Hematopoietic multipotent progenitor cell treated with erythropoietin and hydrocortisone succinate and interleukin-3 and kit ligand, for 4 days (in vitro differentiated cells): ENCODE measurements at places on chromosomes 1 and 21.

DNA sequence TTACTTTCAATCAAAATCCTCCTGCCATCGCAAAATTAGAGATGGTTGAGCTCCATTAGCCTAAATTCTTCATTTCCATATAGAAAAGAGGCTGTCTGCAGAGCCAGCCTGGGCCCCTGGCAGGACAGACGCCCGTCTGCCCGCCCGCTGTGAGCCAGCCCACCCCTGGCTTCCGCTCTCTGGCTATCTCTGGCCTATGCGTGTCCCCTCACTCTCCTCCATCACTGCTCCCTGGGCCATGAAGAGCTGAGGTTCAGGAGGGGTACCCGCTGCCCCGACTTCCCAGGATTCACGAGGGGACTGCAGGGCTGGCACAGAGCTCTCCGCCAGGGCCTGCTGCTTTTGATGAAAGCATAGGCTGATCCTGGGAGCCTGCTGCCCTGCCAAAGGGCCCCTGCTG, 117.6 kb downstream of the CASZ1 start:
- DNase-seq = no peak

- DNase-seq = peak; percentile 15
Observed at GRCh38 chr1:218350035-218350525, 4.9 kb downstream of the TGFB2 start.

DNA sequence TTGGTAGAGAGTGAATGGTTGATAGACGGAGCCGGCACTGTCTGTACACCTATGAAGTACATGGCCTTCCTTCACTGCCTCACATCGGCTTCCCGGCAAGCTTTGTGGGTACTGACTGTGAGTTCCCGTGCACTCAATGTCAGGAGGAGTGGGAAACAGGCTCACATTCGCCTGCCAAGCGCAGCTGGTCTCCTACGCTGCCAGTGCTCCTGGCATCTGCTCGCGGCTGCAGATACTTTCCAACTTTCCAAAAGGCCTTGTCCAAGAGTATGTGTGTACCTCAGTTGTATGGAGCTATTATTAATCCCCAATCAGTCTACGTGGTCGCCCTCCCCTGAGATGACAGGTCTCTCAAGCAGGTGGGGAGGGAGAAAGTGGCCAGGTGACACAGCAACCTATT, 180.8 kb downstream of the ZSCAN20 start:
- DNase-seq = no peak

- no peak for DNase-seq
Observed at GRCh38 chr1:212797681-212798080, 6.0 kb downstream of the TATDN3 start.

GRCh38 chr1:233269656-233270055, 25.9 kb downstream of the PCNX2 start:
- no peak for DNase-seq

DNA sequence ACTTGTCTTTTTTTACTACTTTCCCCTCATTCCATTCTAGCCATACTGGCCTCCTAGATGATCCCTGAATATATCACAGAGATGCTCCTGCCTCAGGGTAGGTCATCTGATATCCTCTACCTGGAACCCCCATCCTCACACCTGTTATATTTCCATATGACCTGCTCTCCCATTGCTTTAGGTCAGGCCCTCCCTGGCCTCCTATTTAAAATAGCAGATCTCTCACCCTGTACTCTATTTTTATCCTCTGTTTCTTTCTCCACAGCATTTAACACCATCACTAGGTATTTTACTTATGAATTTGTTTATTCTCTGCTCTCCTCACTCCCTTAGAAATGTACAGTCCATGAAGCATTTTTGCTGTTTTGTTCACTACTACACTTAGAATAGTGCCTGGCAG, 13.6 kb downstream of the PIK3R3 start:
- DNase-seq = no peak

DNA sequence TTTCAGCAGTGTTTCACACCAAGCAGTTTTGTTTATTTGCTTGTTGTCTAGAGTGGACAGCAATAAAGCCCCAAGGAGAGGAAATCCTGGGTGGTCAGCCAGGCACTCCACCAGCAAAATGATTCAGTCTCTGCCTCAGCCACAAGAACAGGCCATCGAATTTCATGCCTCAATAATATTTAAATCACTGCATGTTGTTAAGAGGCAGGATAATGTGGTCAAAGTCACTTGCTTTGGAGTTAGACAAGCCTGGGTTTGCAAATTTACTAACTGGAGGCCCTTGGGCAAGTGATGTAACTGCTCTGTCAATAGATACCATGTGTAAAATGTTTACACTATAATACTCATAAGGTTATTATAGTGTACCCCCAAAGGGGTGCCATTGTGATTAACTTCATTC, 349.6 kb downstream of the LMO4 start:
- DNase-seq = no peak

- DNase-seq = no peak
Observed at GRCh38 chr1:178011864-178012503, 42.1 kb upstream of the SEC16B start.

GRCh38 chr1:156128308-156128653, 13.8 kb downstream of the LMNA start:
- DNase-seq = no peak

- DNase-seq = no peak
Observed at GRCh38 chr1:186514367-186514766, 53.5 kb upstream of the PDC start.

DNA sequence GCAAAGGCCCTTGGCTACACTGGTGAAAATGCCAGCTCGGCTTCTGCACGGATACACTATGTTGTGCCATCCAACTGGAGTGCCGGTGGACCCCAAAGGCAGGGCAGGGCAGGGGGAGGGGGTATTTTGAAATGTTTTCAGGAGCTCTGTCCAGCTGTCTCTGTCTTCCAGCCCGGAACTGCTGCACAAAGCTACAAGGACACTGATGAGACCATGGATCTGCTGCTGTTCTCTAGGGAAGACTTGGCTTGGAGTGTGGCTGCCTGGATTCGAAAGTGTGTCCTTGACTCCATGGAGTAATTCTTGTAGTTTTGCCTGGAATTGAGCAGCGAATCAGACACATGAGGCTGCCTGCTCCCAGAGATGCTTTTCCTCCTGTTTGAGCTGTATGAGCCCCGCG, 42.4 kb downstream of the TTC39A start:
- no peak for DNase-seq

DNA sequence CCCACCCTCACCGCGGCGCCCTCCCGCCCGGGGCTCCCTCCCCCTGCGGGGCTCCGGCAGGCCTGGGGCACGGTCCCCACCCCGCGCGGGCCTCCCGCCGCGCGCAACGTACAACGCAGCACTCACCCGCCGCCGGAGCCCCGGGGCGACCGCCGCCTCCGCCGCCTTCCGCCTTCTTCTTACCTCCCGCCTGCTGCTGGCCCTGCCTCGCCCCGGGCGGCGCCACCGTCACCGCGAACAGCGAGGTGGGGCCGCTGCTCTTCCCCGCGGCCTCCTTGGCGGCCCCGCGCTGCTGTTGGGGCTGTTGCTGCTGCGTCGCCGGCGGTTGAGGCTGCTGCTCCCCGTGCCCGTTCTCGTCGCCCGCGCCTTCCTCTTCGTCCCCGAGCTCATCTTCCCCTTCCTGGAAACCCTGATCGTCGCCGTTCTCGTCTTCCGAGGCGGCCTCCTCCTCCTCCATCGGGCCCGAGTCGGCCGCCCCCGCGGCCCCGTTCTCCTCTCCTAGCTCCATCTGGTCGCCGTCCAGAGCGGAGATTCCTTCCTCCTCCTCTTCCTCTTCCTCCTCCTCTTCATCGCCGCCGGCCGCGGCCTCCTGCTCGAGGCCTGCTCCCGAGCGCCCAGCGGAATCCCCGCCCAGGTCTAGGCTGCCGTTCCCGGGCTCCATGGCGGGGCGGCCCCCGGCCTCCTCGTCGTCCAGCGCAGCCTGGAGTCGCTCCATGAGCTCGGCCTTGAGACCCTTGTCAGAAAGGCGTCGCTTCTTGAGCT, 671 bp downstream of the HNRNPU start:
- no peak for DNase-seq

- peak; percentile 79 for DNase-seq
Observed at GRCh38 chr1:59699227-59699847, 115.4 kb upstream of the HOOK1 start.

GRCh38 chr1:241608379-241609033, 31.7 kb downstream of the CHML start:
- DNase-seq = no peak

DNA sequence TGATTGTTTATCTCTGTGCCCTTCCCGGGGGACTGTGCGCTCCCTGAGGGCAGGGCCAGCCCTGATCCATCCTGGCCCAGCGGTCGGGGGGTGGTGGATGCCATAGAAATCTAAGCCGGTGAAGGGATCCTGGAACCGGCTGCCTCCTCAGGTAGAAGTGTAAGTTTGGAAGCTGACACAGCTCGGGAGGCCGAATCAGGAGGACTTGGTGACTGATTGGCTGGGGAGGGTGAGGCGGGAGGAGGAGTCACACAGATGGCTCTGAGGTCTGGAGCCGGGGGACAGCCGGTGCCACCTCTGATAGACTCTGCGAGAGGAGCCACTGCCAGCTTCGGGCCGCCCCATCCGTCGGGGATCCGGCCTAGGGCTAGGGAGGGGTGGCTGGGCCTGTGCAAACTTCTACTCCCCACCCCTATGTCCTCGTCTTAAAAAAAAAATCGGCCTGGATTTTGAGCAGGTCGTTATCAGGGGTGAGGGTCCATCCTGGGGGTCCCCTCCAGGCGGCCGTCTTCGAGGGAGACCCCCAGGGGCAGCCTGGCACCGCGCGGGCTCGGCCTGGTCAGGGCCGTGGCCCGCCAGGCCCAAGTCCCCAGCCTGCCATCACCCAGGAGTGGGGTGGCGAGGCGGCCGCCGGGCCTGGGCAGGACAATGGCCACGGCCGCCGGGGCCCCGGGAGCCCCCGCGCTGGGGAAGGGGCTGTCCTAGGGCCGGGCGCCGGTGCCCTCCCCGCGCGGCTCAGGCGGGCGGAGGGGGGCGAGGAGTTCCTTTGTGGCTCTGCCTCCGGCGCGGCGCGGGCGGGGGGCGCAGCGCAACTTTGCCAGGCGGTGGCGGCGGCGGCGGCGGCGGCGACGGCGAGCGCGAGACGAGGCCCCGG, 708 bp upstream of the ZNF362 start:
- peak; percentile 95 for DNase-seq

- DNase-seq = no peak
Observed at GRCh38 chr1:96989302-96989701, 267.7 kb downstream of the PTBP2 start.

DNA sequence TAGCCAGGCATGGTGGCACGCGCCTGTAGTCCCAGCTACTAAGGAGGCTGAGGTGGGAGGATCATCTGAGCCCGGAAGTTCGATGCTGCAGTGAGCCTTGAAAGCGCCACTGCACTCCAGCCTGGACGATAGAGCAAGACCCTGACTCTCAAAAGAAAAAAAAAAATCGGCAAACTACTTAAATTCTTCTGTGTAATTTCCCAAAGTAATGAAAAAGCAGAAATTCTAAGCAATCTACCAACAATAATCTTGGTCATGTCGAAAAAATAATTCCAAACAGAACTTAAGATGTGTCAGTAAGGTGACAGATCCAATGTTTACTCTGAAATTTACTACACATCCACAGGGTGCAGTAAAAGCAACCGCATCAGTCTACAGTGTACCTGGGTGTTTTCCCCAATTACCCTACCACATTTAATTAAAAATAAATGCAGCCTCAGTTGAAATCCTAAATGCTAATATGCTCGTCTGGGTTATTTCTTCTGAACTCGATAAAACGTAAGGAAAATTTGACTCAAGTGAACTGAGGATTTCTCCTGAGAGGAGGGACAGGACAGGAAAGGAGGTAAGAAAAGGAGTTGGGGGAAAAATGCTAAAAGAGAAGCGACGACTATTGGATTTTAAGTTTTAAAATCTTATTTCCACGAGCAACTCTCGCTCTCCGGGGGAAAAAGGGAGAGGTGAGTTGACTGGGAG, 801 bp downstream of the EPRS1 start:
- peak; percentile 27 for DNase-seq

GRCh38 chr1:171226747-171227370, 21.4 kb upstream of the FMO1 start:
- peak; percentile 77 for DNase-seq

DNA sequence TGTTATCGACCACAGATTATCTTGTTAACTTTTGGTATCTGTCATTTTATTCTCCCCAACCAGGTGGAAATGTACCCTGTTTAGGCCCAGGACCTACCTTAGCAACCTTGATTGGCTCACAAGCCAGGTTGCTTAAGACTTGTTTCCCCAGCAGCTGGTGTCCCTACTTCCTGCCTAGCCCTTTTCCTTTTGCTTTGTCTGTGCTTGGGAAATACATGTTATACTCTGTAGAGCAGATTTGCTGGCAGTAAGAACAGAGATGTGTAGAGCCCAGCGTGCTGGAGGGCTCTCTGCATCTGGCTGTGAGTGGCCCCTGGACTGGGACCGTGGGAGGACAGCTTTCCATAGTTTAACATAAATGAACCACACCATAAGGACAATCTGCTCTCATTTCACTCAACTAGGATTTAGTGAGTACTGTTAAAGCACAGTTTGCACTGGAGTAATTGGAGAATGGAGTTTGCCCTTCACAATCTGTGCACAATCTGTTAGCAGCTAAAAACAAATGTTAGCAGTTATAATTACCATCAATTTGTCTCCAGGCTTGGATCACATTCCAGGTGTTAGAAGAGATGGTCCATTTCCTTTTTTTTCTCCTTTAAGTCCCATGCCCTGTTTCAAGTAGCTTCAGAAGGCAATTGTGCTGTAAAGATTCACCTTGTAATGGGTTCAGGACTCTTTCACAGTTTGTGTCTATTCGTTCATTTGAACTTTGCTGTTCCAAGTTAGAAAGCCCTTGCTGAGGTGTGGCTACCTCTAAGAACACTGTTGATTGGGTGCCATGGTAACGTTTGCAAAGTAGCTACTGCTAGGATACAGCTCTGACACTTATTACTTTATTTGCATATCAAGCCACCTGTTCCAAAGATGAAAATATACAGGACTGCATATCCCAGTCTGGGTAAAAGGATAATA, at the start of gene APOBEC4:
APOBEC4 (minus strand) TSS at position 770 of the 915 bp plus-strand sequence. CDS start 4,535 bp downstream, outside the sequence.
- no peak for DNase-seq

DNA sequence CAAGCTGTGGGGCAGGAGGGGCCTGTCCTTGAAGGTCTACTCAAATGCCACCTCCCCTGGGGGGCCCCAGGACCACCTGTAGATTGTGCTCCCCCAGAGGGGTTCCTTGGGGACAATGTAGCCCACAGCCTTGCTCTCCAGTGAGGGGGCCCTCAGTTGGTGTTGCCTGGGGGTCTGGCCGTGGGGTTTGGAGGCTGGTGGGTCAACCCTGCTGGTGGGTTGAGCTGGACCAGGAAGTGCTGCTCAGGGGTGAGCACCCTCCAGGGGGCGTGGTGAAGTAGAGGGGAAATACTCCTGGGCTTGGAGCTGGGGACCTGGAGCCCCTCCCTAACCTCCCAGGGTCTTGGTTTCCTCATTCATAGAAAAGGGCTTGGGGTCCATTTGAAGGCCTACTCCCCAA, 143.6 kb upstream of the WNT4 start:
- no peak for DNase-seq

DNA sequence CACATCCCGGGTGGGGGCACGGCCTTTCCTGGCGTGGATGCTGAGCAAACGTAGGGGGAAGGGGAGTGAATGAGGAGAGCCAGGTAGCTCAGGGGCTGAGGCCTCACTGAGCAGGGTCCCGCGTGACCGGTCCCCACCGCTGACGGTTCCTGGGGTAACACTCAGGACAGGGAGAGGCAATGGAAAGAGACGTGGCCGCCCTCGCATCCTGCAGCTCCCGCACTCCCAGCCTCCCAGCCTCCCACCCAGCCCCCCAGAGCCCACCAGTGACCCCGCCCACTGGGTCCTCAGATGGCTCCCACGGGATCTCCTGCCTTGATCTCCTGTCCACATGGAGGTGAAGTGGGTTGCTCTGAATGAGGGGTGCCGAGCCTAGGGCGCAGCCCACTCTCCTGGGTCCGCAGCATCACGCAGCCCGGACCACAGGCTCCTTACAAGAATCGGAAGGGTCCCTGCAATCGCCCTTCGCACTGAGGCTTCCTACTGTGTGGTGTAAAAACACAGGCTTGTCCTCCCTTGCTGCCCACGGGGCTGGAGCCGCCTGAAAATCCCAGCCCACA, 2.4 kb downstream of the TSPEAR start:
- DNase-seq = no peak
